ENCODE measurements at places on chromosomes 1 and 21.

DNA sequence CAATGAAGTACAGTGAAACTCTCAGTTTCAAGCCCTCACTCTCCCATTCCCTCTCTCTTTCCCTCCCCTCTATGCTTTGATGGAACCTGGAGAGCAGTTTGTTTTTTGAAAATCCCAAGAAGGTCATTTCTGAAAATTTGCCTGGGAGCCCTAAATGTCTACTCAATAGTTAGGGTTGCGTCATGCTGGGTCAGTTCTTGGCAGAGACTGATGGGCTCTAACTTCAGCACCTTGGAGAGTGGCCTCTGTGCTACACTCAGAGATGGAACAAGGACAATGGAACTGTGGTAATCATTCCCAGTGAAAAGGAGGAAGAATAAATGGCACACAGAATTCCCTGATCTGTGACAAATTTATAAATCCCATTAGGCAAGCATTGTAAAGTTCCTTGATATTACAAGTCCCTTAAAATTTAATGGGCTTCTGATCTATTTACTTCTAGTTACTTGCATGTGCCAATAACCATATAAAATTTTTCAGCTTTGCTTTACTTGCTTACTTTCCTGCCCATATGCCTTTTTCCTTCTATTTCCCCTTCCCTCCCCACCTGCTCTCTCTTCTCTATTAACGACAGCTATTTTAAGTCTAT, 182.9 kb upstream of the KCND3 start:
- peak; percentile 5 for DNase-seq

- DNase-seq, result no peak
Measured at GRCh38 chr1:231855926-231856325, 229.3 kb downstream of the DISC1 start.

DNA sequence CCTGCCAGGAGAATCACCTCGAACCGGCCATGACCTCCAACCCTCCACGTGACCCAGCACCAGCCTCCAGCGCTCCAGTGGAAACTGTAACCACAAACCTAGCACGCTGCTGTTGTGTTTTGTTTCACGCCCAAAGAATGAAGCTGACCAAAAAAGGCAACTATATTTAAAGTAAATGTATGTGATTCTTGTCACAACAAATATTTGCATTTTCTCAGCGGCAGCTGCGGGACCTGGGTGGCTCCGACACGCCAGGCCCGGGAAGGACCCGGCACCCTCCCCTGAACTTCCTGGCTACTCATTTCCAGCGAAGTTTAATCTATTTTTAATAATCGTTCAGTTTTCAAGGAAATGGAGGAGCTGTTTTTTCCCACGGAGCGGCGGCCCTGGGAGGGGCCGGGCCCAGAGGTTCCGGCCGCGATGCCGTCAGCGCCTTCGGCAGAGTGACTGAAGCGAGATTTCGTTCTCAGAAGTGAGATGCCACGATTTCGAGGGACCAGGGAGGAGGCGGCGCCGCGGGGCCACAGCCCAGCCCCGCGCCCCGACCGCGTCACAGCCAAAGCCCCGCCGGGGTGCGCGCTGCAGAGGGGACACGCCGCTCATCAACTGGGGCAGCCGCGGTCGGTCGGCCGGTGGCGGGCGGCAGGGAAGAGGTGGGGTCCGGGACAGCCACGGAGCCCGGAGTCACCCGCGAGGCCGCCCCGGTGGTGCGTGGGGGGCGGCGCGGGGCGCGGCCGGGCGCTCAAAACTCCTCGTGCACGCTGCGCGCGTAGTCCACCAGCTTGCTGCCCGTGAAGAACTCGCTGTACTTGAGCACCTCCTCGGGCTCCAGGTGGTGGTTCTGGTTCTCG, 3.0 kb upstream of the TNFRSF4 start:
- DNase-seq, result no peak

DNA sequence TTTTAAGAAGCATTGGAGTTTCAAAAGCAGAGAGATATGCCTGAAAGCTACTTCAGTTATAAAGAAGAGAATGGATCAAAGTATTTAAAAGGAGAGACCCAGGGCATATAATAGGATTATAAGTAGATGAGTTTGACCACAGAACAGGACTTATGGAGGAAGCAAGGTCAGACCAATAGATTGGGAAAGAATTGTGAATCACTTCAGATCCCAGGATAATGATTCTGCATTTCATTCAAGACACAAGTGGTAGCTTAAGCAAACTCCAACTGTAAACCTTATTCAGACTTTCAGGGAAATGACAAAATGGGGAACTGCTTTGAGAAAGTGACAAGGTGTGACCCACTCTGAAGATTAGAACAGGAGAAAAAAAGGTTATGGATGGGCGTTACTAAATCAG, 18.9 kb upstream of the OR10J5 start:
- peak; percentile 5 for DNase-seq

DNA sequence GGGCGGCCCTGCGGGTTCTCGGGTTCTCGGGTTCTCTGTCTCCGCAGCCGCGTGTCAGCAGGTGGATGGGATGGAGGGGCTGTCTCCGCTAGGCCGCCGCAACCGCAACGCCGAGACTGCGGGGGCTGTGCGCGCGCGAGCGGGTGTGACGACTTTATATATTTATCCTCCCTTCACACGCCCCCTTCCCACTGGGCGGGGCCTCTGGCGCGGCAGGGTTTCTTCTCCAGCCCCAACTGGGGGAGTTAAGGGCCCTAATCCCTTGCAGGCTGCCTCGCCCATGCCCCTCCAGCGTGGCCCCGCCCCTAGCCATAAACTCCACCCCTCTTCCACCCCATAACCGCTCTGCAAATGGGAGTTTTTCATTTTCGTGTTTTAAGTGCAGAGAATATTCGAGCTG, 3.4 kb downstream of the IGSF21 start:
- DNase-seq, result no peak

- no peak for DNase-seq
Measured at GRCh38 chr1:76095802-76096201, 21.3 kb downstream of the ST6GALNAC3 start.

DNA sequence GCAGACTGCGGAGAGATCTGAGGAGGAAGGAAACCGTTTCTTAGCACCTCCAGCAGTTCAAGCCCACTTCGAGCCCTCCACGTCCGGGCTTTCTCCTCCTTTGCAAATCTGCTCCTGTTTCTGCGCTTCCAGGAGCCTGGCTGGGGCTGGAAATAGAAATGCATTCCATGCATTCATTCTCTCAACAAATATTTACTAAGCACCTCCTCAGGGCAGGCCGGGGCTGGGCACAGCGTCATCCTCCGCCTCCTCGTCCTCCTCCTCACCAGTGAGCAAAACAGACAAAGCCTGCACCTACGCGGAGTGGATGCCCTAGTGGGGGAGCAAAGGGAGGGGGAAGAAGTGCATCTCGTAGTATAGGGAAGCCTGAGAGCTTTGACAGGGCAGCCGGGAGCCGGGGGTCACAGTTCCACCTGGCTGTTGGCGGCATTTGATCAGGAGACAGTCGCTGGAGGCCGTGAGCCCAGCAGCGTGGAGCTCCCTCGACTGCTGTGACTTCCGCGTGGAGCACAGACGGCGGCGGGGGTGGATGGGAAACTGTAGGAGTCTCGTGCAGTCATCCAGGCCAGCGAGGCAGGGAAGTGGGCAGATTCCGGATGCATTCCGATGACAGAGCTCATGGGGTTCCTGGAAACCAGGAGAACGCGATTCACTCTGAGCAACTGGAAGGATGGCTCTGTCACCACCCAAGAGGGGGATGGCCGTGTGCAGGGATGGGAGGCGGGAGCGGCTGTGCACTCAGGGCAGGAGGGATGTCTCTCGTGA, 93.5 kb downstream of the SIK1 start:
- DNase-seq, result peak; percentile 81

GRCh38 chr1:182391028-182391361, 595 bp downstream of the GLUL start:
- DNase-seq, result no peak

- DNase-seq, result peak; percentile 70
Measured at GRCh38 chr1:245054105-245054504, 100.7 kb upstream of the KIF26B start.
